Activated CD8-positive, alpha-beta memory T cell treated with anti-CD3 and anti-CD28 coated beads, Interleukin-2, amount 50 U/mL, for 4 hours (primary cell): ENCODE measurements at places on chromosomes 1 and 21.

DNA sequence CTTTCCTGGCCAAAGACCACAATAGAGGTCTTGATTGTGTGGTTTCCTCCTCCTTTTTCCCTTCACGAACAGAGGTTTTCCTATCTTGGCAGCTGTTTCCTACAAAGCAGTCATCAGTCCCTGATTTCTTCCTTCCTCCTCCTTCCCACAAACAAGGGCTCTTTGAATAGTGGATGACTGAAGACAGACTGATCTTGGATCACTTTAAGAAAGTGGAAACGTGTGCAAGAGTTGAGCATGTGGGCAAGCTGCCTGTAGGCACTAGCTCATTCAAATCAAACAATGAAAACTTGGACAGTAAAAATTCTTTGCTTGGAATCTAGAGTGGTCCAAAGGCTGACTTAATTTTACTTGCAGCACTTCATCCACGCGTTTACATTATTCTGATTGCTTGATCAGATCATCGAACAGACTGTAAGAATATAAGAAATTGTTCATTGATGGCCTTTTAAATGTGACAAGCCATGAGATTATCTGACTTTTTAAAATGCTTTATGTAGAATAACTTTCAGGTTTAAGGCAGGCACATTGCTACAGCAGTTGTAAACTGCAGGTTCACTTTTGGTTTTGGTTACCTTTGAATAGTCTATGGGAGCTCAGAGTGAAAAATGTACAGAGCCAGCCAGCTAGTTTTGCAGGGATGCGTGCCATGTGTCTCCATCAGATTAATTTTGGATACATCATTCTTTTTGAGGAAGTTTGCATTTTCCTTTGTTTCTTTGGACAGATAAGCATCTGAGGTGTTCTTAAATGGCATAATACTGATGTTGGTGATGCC lies 34.4 kb downstream of the ADGRL2 start:
- no peak for DNase-seq

DNA sequence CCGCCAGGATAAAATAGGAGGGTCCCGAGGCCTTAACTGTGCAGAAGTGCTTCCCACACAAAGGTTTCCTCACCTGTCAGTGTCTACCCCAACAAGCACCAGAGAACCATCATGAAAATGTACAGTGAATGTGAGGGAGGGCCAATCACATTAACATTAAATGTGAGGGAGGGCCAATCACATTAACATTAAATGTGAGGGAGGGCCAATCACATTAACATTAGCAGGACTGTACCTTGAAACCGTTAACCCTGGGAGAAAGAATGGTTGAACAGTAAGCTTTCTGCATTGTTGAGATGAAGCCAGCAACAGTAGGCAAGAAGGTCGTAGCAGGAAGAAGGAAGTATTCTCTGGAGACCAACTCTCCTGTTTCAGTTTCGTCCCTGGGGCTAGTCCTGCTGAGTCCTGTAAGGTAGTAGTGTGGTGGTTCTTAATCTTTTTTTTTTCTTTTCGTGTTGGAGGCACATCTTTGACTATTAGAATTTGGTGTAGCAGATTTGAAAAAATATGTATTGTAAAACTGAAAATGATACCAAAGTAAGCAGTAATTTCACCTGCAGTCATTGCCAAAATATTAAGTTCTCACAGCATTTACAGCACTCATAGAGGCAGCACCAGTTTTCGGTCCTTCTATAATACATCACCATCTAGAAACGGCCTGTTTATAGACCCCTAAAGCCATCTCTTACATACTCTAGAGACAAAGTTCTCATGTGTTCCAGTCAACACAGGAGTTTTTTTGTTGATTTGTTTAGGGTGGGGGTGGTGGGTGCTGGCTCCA lies 98.6 kb upstream of the PPP2R5A start:
- DNase-seq = no peak

GRCh38 chr1:68049941-68050878 lies at the start of gene DIRAS3:
DIRAS3 (minus strand) TSS chr1:68050627; CDS start chr1:68047297, 3,330 bp downstream.
- DNase-seq = no peak

DNA sequence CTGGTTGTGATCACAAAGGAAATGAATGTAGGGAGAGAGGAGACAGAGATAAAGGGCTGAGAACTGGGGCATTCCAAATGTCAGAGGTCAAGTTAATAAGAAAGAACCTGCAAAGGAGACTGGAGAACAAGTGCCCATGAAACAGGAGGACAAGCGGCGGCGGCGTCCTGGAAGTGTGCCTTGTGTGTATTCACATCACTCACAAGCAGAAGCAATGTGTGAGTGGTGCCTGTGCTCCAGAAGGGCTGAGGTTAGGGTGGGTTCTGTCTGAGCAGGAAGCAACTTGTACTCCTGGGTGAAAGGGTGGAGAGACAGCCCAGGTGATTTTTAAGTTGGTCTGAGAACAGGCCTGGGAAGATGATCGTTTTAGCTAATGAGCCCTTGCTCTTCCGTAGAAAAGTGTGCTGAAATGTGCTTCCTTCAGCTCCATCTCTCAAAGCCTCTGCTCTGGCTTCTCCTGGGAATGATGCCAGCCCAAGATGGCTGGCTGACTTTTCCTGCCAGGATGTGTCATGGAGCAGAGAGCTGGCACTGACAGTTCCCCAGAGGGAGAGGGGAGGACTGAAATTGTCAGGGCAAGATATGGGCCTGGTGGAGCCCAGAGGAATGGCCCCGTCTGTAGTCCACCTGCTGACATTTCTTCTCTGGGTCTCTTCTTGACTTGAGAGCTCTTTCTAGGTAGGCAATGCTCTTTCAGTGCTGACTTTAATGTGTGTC lies 25.1 kb upstream of the PLEKHA6 start:
- DNase-seq = no peak

GRCh38 chr1:162835157-162835899 lies 25.6 kb downstream of the CCDC190 start:
- no peak for DNase-seq

DNA sequence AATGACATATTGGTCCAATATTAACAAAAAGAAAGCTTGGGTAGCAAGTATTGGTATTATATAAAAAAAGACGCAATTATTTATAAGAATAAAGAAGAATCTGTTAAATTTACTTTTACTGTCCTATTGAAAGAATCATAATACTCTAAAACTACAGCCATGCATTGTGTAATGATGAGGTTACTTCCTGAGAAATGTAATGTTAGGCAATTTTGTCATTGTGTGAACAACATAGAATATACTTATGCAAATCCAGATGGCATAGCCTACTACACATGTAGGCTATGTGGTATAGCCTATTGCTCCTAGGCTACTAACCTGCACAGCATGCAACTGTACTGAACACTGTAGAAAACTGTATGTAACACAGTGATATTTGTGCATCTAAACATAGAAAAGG lies 121.2 kb upstream of the PTGFR start:
- no peak for DNase-seq

DNA sequence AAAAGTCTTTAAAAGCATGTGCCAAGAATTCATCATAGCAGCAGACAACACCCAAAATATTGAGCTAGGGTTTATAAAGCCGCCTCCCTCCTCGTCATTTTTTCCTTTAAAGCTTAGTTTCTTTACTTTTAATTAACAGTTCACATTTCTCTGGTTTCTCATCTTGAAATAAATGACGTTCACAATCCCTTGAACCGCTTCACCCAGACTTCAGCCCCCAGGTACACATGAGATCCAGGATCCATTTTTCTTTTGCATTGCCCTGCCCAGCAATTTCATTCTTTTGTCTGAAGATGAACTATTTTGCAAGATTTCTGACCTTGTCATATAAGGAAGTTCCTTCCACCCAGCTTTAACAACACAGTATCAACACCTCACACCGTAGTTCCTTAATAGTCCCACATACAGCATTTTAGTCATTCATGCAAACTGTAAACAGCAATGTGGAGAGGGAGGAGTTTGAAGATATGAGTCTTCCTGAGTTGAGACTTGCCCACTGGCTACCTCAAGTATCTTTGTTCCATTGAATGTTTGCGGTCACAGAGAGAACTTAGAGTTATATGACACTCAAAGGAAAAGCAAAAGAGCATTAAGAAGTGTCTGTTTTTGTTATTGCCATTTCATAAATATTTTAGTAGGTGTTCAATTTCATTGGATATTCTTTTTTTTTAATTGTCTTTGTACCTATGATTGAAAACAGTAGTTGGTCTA lies 35.3 kb upstream of the CACYBP start:
- DNase-seq = no peak

DNA sequence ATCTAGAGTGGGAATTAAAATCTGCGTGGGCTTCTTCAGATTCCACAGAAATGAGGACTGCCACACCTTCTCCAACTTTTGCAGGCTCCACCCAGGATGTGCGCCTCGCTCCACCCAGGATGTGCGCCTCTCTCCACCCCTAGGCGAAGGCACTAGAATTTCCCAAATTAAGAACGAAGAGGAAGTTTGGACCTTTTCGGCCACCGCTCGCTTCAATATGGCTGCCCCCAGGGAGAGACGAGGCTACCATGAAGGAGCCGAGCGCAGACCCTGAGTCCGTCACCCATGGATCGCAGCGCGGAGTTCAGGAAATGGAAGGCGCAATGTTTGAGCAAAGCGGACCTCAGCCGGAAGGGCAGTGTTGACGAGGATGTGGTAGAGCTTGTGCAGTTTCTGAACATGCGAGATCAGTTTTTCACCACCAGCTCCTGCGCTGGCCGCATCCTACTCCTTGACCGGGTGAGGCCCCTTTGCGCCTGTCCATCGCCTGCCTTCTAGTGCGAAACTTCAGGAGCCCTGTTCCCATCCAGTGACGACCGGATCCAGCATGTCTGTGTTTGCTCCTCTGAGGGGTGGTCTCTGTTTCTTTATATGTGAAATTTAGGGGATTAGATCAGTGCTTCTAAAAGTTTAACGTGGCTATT lies at the start of the genes CRYZ and TYW3:
CRYZ (minus strand) TSS at position 91 of the 644 bp plus-strand sequence. CDS start 8,229 bp downstream, outside the sequence.
TYW3 (plus strand) TSS at position 193 of the 644 bp plus-strand sequence; CDS start at position 286, 93 bp downstream.
- DNase-seq = peak; percentile 81

DNA sequence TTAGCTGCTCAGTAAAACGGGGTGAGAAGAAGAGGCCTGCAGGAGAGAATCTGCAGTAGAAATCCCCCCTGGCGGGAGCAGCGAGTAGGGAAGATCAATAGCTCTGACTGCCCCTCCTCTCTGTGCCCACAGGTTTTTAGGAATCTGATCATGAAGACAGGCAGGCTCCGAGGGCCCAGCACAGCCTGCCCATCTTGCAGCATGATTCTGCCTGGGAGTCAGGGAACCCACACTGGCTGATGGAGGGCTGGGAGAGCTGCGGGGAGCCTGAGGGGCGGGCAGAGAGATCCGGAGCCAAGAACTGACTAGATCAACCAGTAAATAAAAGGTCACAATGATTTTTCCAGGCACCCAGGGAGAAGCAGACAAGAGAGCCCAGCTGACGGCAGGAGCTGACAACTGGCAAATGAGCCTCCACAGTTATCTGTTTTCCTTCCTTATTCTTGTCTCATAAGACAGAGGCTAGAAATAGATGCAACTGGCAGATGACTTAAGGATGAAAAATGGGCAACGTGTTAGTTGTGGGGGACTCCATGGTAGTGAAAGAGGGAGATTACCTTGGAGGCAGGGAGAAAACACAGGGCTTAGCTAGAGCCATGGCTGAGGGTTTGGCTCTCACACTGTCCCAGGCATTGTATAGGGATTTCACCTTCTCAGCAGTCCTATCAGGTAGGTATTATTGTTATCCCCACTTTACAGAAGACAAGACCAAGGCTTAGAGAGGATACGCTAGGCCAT lies 116.2 kb downstream of the PLXNA2 start:
- DNase-seq = no peak

DNA sequence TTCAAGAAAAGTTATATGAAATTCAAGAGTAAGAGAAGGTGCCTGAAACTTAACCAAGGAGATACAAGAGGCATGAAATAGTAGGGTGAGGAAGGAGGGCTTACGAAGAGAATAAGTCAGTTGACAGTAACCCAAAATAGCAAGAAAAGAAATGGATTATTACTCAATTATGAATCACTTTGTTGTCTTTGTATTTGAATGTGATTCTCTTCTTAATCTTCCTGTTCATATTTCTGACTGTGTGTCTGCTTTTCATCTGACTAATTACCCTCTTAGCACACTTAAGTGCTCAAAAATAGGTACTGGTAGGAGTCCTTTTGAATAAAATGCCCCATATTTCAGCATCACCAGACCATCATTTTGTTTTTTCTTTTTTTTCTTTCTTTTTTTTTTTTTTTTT lies 39.4 kb downstream of the GLMN start:
- DNase-seq = no peak

- DNase-seq = no peak
These were observed 73.3 kb downstream of the ACBD6 start for GRCh38 chr1:180428782-180429695.

GRCh38 chr21:38821959-38822682 lies 16.4 kb downstream of the ETS2 start:
- no peak for DNase-seq

DNA sequence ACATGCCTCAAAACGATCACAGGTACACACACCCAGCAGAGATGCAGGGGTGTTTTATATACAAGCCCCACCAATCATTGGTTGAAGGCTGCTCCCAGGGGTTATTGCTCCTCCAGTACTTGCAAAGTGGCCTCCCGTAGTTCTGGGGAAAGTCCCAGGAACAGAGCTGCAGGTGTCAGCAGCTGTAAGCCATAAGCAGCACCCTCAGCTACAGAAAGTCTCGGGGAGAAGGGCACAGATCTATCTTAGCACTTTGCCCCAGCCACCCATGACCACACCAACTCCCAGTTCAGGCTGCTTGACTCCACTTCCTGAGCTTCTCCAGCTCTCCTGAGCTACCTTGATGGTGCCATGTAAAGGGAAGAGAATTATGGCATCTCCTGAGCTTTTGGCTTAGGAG lies 222.7 kb upstream of the GJB5 start:
- DNase-seq = no peak

DNA sequence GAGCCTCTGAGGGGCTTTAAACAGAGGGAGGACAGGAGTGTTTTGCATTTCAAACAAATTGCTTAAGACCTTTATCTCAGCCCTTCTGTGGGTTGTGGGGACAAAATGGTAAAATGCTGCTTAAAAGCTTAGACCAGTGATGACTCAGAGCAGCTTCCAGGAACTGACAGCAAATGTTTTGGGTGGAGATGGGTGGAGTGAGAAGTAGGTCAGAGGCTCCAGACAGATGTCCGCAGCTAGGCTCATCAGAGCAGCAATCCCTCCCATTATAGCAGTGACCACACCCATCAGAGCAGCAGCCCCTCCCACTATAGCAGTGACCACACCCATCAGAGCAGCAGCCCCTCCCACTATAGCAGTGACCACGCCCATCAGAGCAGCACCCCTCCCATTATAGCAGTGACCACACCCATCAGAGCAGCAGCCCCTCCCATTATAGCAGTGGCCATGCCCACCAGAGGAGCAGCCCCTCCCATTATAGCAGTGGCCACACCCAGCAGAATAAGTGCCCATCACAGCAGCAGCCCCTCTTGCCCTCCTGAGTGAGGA lies 532.2 kb downstream of the MATN1 start:
- no peak for DNase-seq

GRCh38 chr1:218081358-218081757 lies 203.7 kb upstream of the RRP15 start:
- no peak for DNase-seq

DNA sequence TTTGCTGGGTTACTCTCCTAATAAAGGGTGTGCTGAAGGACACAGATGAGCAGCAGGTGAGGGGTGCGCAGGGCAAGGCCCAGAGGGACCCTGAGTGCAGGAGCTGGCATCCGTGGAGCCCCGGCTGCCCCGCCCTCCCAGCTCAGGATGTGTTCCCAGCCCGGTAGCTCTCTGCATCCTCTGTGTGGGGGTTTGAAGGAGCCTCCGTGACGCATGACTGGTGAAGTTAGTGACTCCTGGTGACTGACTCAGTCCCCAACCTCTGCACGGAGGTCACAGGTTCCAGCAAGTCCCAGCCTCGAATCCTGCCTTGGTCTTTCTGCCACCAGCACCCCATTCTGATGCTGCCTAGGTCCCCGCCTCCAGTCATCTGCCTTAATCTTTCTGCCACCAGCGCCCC lies 21.6 kb upstream of the TSPEAR start:
- DNase-seq = no peak
